ENCODE measurements at places on chromosomes 1 and 21. TPM values are rescaled to one million over a fixed set of nuclear protein-coding genes. Genes with fewer than 3 reads are reported as not detected.

DNA sequence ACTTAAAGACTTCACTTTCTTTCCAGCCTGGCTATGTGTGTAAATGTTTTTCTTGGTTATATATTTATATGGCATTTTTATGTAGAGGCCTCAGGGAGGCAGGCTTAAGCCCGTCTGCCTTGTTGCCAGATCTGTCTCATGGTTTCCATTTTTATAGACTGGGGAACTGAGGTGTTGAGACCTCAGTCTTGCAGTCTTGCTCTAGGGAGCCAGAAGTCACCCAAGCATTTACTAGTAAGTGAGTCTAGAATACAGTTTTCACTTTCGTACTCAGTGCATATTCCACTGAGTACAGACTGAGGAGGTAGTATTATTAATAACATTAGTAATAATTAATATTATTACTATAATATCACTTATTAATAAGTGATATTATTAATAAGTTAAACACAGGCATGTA, 161.4 kb downstream of the UCK2 start:
- ATAC-seq = no peak

DNA sequence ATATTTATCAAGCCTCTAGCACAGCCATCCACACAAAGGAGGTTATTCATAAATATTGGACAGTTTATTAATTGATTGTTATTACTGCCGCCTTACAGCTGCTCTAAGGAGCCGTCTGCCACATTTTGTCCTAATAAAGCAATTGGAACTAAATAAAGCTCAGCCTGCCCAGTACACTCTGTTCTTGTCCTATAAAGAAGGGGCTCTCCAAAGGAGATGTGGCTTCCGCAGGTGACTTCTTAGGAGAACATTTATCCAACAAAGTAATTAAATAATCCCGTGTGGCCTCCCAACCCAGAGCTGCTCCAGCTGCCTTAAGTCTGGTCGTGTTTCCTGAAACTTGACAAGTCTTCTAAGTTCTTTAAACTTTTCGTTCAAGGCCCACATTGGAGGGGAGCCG, 497.7 kb downstream of the NPHP4 start:
- ATAC-seq = no peak

GRCh38 chr1:160763993-160764392, 24.9 kb downstream of the SLAMF7 start:
- no peak for ATAC-seq

KIAA1614 gene
- 0.04 TPM for total RNA-seq

GRCh38 chr21:39971956-39972355, 104.7 kb downstream of the PCP4 start:
- no peak for ATAC-seq

DNA sequence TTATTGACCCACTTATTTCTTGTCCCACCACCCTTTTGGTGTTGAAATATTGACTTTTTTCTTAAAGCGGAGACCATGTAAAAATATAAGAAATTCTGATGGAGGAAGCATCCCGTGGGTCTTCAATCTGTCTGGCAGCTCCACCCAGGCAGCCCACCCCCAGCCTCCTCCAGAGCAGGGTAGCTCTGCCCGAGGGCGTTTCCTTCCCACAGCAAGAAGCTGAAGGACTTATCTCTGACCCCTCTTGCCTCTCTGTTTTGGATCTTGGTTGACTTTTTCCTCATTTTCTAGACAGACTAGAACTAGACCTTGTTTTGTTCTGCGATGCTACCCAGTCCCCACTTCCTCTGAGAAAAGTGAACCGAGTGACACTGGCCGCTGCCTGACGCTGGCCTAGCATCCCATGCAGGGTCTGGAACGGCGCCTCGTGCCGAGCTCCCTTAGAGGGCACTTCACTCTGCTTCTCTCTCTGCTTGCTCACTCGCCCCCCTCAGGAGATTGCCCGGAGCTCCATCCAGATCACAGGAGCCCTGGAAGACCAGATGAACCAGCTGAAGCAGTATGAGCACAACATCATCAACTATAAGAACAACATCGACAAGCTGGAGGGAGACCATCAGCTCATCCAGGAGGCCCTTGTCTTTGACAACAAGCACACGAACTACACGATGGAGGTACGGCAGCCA, 40.4 kb upstream of the MTR start:
- ATAC-seq = no peak

- ATAC-seq = no peak
Observed at GRCh38 chr1:247647864-247648263, 31.7 kb downstream of the OR13G1 start.

DNA sequence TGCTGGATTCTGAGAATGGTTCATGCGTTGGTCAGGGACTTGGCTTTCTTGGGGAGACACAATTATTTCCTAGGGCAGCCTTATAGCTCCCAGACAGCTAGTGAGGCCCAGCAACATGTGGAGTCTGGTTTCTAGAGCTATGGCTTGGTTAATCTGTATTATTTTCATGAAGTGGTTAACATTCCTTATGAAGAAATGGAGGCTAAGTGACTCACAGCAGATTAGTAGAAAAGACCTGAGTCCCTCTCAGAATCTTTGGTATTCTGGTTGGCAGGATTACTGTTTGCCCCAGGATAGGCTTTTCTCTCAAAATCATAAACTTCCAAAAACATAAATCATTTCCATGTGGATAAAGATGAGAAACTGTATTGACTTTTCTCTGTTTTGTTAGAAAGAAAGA, 42.3 kb downstream of the DUSP10 start:
- ATAC-seq = no peak

GRCh38 chr1:18557621-18558465, 72.8 kb upstream of the PAX7 start:
- peak; percentile 50 for ATAC-seq

GRCh38 chr21:33230545-33231324, 997 bp downstream of the IFNAR2 start:
- peak; percentile 30 for ATAC-seq

GRCh38 chr1:33022650-33023200, 14.0 kb downstream of the AK2 start:
- ATAC-seq = no peak

FCMR gene
- 74.0 TPM for total RNA-seq

TEDDM1 gene
- not detected for total RNA-seq

GCSAML gene
- total RNA-seq = 1.1 TPM

DNA sequence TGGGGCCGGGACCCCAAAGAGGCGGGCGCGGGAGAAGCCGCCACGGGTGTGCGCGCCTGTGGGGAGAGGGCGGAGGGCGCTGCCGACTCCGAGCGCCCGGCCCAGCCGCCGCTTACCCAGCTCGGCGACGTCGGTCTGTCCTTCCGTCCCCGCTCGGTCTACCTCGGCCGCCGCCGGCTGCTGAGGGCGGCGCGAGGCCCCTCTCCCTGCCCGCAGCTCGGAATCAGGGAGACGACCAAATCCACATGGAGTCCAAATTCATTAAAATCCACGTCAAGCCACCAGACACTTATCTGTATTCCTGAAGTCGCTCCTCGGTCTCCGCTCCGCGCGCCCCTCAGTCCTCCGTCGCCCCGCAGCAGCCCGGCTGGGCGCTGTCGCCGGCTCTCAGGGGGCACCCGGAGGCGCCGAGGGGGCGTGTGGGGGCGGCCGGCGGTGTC, 637 bp downstream of the PLXNA2 start:
- ATAC-seq = no peak

DNA sequence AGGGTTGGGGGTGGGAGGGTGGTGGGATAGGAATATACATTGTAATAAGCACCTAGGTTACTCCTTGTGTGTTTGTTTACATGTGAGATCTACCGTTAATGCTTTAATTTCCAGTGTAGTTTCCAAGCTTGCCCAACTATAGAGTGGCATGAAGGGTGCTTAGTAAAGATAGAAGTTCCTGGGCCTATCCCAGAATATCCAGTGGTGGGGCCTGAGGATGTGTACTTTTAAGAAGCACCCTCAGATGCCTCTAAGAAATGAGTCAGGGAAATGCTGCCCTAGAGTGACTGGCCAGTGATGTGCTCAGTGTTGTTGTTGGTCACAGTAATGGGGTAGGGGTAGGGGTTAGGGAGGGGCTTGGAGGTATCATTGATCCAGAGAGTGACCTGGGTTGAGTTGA, 141.3 kb downstream of the TSEN15 start:
- ATAC-seq = no peak

- no peak for ATAC-seq
Observed at GRCh38 chr1:32438136-32438535, 26.7 kb upstream of the ZBTB8B start.

GRCh38 chr1:171899838-171900237, 58.5 kb downstream of the DNM3 start:
- no peak for ATAC-seq

TYW3 gene
- total RNA-seq = 37.3 TPM

GRCh38 chr1:84298684-84299535, 2.6 kb upstream of the SAMD13 start:
- peak; percentile 53 for ATAC-seq

Measured in activated T-helper 17 cell treated with anti-CD3 and anti-CD28 coated beads, Interleukin-2, amount 50 U/mL, for 72 hours (primary cell).